Heart right ventricle (tissue), 16 donors: ENCODE measurements at places on chromosomes 12 and 14. TPM values are rescaled to one million over a fixed set of nuclear protein-coding genes. Genes with fewer than 3 reads are reported as not detected.

- DNase-seq: no peak
These were observed 55.9 kb downstream of the KCNA5 start for GRCh38 chr12:5099591-5099990.

GRCh38 chr12:25123126-25123525 lies 71.8 kb downstream of the DNAI7 start:
- DNase-seq: no peak

- DNase-seq: no peak
These were observed 23.2 kb upstream of the MAGOHB start for GRCh38 chr12:10636611-10637010.

GRCh38 chr12:42985506-42985905 lies 396.0 kb upstream of the PRICKLE1 start:
- no peak for DNase-seq

DNA sequence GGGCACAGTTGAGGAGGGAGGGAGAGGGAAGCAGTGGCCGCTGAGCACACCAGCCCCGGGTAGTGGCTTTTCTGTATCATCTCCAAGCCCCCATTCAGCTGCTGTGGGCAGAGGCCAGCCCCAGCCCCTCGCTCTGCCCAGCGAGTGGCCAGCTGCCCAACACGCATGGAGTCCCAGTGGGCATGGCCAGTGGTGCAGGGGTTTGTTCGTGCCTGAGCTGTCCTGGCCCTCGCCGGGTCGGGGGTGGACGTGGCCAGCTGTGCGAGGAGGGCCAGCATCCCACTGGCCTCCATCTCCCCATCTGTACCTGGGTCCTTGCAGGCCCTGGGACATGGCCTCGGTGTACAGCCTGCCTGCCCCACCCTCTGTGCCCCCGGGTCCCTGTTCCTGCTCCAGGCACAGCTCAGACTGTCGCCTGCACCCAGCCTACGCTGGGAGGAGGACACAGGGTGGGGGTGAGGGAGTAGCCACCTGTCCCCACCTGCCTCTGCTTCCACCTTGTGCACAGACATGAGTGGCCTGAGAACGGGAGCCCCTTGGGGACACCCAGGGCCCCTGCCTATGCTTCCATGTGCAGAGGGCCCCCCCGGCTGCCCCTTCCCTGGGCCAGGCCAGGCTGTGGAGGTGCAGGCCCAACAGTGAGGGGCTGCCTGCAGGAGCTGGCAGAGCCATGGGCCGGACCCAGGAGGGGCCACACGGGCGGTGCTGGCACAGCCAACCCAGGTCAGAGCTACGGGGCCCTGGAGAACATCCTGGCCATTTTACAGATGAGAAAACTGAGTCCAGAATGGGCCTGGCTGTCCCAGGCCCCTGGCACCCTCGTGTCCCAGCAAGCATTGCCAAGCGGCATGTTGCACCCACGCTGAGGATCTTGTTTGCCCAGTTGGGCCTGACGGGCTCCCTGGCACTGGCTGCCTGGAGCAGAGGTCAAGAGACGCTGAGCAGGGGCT lies 4.3 kb downstream of the INF2 start:
- peak; percentile 19 for DNase-seq

- no peak for DNase-seq
These were observed 921 bp downstream of the RAD51B start for GRCh38 chr14:67820428-67820971.

DNA sequence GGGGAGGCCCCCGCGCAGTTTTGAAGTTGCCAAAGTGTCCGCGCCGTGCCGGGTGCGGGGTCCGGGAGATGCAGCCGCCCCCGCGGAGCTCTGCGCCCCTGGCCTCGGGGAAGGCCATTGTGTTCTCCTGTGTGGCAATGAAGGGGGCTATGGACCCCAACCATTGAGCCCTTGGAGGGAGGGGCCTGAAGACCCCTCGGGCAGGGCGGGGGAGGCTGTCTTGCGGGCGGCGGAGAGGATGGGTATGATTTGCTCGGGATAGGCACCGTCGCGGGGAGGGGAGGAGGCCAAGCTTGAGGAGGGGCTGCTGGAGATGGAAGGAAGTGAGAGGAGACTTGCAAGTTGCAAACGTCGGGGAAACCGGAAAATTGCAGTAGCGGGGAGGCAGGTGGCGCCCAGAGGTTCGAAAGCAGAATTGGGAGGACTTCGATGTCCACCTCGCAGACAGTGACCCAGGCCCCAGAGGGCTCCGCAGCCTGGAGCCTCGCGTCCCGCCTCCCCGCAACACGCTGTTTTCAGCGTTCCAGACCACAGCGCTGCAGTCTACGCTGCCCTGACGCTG lies 25.4 kb downstream of the BCL11B start:
- no peak for DNase-seq

GRCh38 chr12:7994731-7995205 lies 37.7 kb upstream of the FOXJ2 start:
- no peak for DNase-seq

DNA sequence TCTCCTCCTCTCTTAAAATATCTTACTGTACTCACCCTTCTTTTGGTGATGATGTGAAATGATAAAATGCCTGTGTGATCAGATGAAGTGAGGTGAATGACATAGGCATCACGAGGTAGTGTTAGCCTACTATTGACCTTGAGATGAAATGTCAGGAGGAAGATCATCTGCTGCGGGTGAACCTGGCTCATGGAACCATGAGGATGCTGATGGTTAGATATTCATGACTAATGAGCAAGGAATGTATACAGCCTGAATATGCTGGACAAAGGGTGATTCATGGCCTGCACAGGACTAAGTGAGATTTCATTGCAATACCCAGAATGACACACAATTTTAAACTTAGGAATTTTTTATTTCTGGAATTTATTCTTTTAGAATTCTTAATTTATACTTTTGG lies 89.6 kb downstream of the DAAM1 start:
- no peak for DNase-seq

DNA sequence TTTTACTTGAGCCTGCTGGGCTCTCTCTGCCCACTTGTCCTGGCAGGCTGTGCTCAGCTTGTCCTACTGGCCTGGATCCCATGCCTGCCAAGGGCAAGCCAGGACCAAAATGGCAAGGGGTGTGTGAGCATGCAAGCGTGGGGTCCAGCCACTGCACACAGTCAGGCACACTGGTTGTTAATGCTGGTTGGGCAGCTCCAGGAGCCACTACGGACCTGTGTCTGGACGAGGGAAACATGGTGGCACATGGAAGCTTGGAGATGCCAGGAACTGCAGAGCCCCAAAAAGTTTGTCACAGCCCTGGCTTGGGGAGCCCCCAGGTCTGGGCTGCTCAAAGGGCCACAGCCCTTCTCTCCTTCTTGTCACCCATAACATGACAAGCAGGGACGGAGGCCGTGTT lies 83.8 kb downstream of the ACSS3 start:
- DNase-seq: no peak

- DNase-seq: no peak
These were observed 565 bp downstream of the SPRYD3 start for GRCh38 chr12:53078425-53079225.

- DNase-seq: no peak
These were observed 67.0 kb downstream of the CRADD start for GRCh38 chr12:93743999-93744689.

DNA sequence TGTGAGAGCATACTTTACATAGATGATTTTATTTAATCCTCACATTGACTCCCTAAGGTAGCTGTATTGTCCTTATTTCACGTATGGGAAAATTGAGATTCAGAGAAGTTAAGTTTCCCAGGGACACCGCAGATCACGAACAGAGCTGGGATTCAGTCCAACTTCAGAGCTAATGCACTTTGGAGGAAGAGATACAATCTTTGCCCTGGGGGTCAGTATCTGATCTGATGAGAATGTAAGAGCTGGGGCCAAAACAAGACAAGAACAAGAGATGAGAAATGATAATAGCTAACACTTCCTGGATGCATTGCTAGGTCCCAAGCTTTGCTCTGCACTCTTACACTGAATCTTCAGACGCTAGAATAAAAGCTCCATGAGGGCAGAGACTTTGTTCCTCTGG lies 6.0 kb upstream of the CSAD start:
- DNase-seq: no peak

GRCh38 chr14:27187136-27187535 lies 589.3 kb upstream of the NOVA1 start:
- no peak for DNase-seq

GRCh38 chr12:10031321-10031720 lies 839 bp downstream of the CLEC9A start:
- no peak for DNase-seq

Gene KRT8
- 98.2 TPM for total RNA-seq

Gene HELB
- total RNA-seq: 1.8 TPM

Gene PZP
- 0.45 TPM for total RNA-seq

Gene PLEKHG7
- not detected for total RNA-seq

Gene HCAR3
- total RNA-seq: 0.51 TPM

Gene AKAP5
- total RNA-seq: 0.51 TPM

Gene KLRC1
- total RNA-seq: not detected

Gene KRT78
- total RNA-seq: not detected

Gene FGF23
- not detected for total RNA-seq

Gene OAS2
- total RNA-seq: 23.3 TPM

Gene ABHD12B
- total RNA-seq: not detected
